Trophoblast cell (in vitro differentiated cells and primary cell): ENCODE measurements at places on chromosomes 12 and 14.
A peak's percentile ranks its signal among the peaks of the same experiment; 100 is the strongest.

DNA sequence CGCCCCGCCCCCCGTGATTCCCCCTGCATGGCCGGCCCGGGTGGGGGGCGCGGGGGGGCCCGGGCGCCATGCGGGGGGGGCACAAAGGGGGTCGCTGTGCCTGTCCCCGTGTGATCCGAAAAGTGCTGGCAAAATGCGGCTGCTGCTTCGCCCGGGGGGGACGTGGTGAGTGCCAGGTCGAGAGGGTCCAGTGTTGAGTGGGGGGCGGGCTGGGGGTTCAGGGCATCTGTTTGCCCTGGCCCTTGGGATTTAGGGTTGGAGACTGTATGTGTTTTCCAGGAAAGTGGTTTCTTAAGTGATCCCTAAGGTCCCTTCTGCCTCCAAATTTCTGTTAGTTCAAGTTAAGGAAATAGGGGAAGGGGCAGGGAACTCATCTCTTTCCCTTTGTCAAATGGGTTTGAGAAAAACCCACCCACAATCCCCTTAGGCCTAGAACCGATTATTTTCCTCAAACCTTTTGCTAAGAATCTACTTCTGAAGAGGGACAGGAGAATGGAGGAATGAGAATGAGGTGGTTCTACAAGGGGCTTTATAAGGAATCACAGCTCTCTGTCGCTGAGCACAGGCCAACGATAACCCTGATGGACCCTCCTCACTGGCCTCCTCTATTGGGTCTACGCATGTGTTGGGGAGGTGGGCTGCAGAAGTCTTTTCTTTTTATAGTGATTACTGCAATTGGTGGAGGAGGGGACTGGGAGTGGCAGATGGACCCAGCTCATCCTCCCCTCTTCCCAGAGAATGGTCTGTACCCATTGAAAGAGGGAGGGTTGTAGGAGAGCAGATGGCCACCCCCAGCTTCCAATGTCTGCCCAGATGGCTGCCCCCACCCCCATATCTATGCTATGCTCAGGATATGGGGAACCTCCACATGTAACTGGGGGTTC lies 834 bp downstream of the ARHGEF25 start:
- peaks cover 7% of the 10 kb centered on the region for H3K36me3 ChIP-seq
- peak overlapping the region; percentile 71 for H3K4me3 ChIP-seq
- no peak overlapping the region for H3K27ac ChIP-seq
- H3K27me3 ChIP-seq: peaks cover 19% of the 10 kb centered on the region
- DNase-seq: no peak

DNA sequence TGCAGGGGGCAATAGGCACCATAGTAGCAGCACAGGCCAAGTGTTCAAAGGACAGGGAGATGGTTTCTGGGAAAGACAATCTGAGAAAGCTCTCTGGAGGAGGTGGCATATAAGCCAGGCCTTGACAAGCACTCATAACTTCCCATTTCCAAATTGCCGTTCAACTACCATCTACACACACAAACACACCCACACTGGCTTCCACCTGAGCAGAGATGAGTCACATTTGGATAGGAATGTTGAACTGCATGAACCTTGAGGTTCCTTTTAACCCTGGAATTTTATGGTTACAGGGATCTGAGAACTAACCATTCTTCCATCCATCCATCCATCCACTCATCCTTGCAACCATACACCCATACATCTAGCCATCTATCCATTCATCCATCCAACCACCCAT lies 86.6 kb downstream of the KSR2 start:
- no peaks in the 10 kb centered on the region for H3K36me3 ChIP-seq
- DNase-seq: no peak
- no peaks in the 10 kb centered on the region for H3K27me3 ChIP-seq

- H3K4me3 ChIP-seq: no peak overlapping the region
- no peak overlapping the region for H3K27ac ChIP-seq
- H3K4me1 ChIP-seq: peaks cover 3% of the 10 kb centered on the region
- DNase-seq: no peak
- no peaks in the 10 kb centered on the region for H3K36me3 ChIP-seq
- no peaks in the 10 kb centered on the region for H3K27me3 ChIP-seq
Observed at GRCh38 chr14:100054316-100055075, 10.7 kb upstream of the EVL start.

DNA sequence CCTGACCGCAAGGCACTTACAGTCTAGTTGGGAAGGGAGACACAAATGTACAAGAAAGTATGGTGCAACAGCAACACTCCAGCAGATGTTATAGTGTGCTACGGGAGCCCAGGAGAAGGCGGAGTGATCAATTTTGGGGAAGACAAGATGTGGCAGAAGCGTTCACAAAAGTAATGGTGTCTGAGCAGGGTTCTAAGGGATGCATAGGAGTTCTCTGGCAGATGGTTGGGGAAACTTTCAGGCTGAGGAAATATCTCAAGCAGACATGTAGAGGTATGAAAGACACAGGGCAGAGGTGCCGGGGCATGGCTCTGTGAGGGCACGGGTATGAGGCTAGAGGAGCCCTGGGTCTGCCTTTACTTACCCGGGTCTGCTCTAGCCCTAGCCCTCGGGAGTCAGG lies 5.1 kb upstream of the TNFRSF1A start:
- H3K27me3 ChIP-seq: no peaks in the 10 kb centered on the region
- H3K4me3 ChIP-seq: no peak overlapping the region
- peaks cover 14% of the 10 kb centered on the region for H3K4me1 ChIP-seq

GRCh38 chr14:103546652-103547454 lies 15.6 kb downstream of the BAG5 start:
- H3K27ac ChIP-seq: no peak overlapping the region
- H3K4me1 ChIP-seq: peaks cover 9% of the 10 kb centered on the region
- H3K27me3 ChIP-seq: no peaks in the 10 kb centered on the region
- peak; percentile 75 for DNase-seq

DNA sequence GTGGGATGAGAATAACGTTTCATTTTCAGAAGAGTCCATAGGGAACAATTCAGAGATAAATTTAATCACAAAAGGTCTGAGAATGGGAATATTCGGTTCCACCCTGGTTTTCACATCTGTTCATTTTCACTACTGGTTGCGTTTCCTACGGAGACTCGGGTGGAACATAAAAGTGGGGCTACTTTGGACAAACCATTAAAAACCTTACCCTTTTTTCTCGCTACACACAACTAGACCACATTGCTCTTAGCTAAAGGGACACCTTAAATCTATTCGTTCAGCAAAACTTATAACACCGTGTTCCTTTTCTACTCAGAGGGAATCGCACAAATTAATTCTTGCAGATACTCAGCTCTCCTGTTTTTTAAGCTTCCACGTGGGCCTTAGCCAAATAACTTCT lies 1.0 kb upstream of the SUDS3 start:
- no peaks in the 10 kb centered on the region for H3K4me1 ChIP-seq
- peaks cover 8% of the 10 kb centered on the region for H3K27me3 ChIP-seq
- no peaks in the 10 kb centered on the region for H3K36me3 ChIP-seq
- no peak overlapping the region for H3K27ac ChIP-seq
- no peak overlapping the region for H3K4me3 ChIP-seq
- no peak for DNase-seq

DNA sequence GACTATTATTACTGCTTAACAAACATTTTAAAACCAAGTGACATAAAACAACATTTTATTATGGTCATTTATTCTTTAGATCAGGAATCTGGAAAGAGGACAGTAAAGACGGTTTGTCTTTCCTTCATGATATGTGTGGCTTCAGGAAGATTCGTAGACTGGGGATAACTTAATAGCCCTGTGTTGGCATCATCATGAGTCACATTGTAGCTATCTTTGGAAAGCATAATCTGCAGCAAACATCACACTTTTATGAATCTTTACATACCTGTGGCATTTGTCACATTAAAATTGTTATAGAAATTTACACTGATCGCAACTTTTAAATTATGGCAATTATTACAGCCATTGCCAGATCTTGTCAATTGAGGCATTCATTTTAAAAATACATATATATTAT lies 397.1 kb downstream of the NOVA1 start:
- H3K27me3 ChIP-seq: peaks cover 3% of the 10 kb centered on the region
- DNase-seq: peak; percentile 37
- no peaks in the 10 kb centered on the region for H3K4me1 ChIP-seq
- H3K27ac ChIP-seq: no peak overlapping the region
- no peaks in the 10 kb centered on the region for H3K36me3 ChIP-seq

GRCh38 chr12:57840726-57841125 lies 5.8 kb downstream of the CTDSP2 start:
- peaks cover 17% of the 10 kb centered on the region for H3K4me1 ChIP-seq
- no peak overlapping the region for H3K27ac ChIP-seq
- no peaks in the 10 kb centered on the region for H3K27me3 ChIP-seq

- no peaks in the 10 kb centered on the region for H3K4me1 ChIP-seq
- no peak for DNase-seq
Observed at GRCh38 chr12:70334742-70335141, 31.3 kb upstream of the KCNMB4 start.

DNA sequence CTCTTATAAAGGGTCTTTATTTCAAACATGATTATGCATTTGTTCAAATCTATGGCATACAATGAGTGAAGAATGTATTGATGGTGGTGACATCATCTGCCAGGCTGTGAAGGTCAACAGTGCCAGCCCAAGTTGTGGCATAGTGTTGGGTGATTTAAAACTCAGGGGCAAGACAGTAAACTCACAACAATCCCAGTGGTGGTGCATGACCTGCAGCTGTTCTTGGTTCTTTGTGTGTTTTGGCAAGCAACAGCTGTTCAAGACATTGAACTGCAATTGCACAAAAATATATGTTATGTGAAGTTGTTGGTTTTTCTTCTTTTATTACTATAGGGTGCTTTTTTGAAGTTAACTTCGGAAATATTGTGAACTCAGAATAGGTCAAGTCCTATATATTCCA lies 851.6 kb downstream of the NRXN3 start:
- no peak overlapping the region for H3K27ac ChIP-seq
- DNase-seq: no peak
- no peaks in the 10 kb centered on the region for H3K36me3 ChIP-seq
- H3K4me1 ChIP-seq: no peaks in the 10 kb centered on the region

DNA sequence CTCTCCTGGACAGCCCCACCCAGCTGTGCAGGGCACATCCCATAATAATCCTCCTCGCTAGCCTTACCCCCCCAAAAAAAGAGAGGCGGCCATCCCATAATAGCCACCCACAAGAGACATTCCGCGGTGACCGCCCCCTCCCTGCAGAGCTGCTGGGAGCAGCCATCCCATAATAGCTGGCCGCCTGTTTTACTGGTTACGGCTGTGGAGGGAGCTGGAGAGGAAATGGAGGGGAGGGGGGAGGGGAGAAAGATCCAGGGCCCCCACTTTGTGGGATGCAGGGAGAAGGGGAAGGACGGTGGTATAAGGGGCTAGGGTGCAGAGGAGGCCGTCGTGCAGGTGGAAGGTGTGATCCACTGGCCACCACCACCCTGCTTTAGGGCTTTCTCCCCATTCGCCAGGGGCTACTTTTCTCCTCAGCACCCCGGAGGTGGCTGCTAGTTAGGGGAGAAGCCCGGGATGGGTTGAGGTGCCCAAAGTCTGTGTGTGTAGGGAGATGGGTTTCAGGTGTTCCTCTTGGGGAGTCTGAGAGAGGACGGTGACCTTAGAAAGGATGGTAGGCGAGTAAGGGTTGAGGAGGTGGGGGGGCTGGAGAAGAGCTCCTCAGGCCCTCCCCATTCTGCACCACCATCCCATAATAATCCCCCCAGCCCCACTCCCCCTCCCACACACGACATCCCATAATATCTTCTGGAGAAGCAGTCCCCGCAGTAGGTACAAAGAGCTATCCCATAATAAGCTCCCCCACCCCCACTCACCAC lies 6.0 kb upstream of the CHD4 start:
- peaks cover 20% of the 10 kb centered on the region for H3K4me1 ChIP-seq
- DNase-seq: no peak
- peak overlapping the region; percentile 93 for H3K27ac ChIP-seq
- no peak overlapping the region for H3K4me3 ChIP-seq
- H3K27me3 ChIP-seq: no peaks in the 10 kb centered on the region

GRCh38 chr12:110578694-110579534 lies 4.2 kb downstream of the PPTC7 start:
- H3K4me1 ChIP-seq: peaks cover 5% of the 10 kb centered on the region
- peak; percentile 93 for DNase-seq
- no peaks in the 10 kb centered on the region for H3K36me3 ChIP-seq
- no peaks in the 10 kb centered on the region for H3K27me3 ChIP-seq

DNA sequence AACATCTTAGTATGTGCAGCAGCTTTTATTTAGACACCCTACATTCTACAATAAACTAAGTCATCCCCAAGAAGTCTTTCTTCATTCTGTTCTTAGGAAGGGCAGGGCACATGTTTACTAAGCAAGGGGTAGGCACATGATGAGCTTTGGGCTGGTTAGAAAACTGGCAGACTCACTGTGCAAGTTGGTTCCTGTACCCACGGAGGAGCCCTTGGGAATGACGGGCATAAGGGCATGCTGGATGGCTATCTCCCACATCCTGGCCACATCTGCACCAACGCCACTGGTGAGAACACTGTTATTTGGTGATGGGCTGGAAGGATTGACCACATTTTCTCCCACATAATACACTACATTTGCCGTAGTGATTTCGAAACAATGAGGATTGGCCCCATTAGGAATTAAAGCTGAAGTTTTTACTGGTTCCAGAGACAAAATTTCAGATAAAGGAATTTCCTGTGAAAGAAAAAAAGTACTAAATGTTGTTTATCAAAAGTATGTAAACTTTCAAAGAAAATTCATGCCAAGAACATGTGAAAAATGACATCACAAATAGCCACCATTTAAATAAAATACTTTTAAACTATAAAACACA lies 297.0 kb downstream of the PRKD1 start:
- H3K27me3 ChIP-seq: no peaks in the 10 kb centered on the region
- H3K36me3 ChIP-seq: no peaks in the 10 kb centered on the region
- no peak overlapping the region for H3K27ac ChIP-seq

DNA sequence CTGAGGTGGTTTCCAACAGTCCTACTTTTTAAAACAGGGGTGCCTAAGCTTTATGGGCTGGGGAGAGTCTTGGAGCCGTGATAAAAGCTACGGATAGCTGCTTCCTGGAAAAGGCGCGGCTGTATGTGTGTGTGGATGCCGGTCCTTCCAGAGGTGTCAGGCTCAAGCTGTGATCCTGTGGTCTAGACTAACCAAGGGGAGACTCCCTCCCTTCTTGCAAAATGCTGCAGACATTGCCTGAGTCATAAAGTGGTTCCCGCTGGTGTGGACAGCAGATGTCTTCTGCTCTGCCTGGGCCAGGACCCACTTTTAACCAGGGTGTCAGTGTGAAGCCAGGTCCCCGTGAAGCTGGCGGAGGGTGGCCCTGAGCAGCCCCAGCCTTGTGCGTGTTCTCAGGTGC lies 37.8 kb downstream of the CCDC92 start:
- peaks cover 4% of the 10 kb centered on the region for H3K4me1 ChIP-seq
- no peak for DNase-seq
- no peaks in the 10 kb centered on the region for H3K27me3 ChIP-seq
- H3K4me3 ChIP-seq: no peak overlapping the region
- H3K27ac ChIP-seq: no peak overlapping the region
- peaks cover 31% of the 10 kb centered on the region for H3K36me3 ChIP-seq
